ENCODE measurements at places on chromosomes 2 and 18. TPM values are rescaled to one million over a fixed set of nuclear protein-coding genes. Genes with fewer than 3 reads are reported as not detected.

Gene OR6B2
- polyA plus RNA-seq = not detected

Gene VAPA
- polyA plus RNA-seq = 248 TPM

Gene LYG2
- polyA plus RNA-seq = not detected

Gene PSMA8
- polyA plus RNA-seq = 0.76 TPM

Gene TTC39C
- 26.2 TPM for polyA plus RNA-seq

Gene ARHGAP25
- polyA plus RNA-seq = 111 TPM

Gene RND3
- not detected for polyA plus RNA-seq

- peak; percentile 54 for DNase-seq
Observed at GRCh38 chr2:172461591-172462372, 34.4 kb downstream of the ITGA6 start.

DNA sequence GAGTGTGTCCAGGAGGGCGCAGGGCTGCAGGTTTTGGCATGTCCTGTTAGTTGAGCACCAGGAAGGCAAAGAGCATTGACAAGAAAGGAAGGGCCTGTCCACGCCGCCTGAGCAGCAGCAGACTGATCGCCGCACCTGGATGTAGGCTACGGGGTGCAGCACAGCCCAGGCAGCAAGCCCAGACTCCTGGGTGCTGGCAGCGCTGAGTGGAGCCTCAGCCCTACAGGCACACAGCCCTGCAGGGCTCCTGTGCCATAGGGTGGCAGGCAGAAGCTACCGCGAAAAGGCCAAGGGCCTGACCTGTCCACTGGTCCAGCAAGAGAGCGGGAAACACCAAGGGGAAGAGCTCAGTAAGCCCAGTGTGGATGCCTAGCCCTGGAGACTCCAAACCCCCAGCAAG, 198.0 kb downstream of the HDAC4 start:
- DNase-seq = no peak

DNA sequence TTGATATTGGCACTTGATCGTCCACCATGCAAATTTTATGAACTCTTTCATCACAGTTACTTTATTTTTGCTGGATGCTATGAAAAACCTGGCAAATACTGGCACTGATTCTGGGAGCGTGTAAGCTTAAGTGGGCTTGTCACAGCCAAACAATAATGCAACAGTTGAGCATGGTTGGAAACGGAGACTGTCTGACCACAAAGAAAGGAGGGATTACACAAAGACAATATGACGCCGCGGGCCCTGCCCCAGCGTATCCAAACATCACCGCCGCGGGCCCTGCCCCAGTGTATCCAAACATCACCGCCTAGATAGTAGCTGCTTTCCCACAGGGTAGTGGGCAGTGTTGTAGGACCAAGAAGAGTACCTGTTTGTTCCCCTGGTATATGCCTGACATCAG, 135.9 kb downstream of the PRPF40A start:
- DNase-seq = no peak

DNA sequence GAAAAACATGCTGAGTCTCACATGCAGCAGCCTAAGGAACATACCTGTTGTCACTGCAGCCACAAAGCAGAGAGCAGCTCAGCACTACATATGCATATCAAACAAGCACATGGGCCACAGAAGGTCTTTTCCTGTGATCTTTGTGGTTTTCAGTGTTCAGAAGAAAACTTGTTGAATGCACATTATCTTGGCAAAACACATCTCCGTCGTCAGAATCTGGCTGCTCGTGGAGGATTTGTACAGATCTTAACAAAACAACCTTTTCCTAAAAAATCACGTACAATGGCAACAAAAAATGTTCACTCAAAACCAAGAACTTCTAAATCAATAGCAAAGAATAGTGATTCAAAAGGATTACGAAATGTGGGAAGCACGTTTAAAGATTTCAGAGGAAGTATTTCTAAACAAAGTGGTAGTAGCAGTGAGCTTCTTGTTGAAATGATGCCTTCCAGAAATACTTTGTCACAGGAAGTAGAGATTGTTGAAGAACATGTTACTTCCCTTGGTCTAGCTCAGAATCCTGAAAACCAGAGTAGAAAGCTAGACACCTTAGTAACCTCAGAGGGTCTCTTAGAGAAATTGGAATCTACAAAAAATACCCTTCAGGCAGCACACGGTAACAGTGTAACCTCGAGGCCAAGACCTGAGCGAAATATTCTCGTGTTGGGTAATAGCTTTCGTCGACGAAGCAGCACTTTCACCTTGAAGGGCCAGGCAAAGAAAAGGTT, 34.1 kb downstream of the ZNF407 start:
- no peak for DNase-seq

DNA sequence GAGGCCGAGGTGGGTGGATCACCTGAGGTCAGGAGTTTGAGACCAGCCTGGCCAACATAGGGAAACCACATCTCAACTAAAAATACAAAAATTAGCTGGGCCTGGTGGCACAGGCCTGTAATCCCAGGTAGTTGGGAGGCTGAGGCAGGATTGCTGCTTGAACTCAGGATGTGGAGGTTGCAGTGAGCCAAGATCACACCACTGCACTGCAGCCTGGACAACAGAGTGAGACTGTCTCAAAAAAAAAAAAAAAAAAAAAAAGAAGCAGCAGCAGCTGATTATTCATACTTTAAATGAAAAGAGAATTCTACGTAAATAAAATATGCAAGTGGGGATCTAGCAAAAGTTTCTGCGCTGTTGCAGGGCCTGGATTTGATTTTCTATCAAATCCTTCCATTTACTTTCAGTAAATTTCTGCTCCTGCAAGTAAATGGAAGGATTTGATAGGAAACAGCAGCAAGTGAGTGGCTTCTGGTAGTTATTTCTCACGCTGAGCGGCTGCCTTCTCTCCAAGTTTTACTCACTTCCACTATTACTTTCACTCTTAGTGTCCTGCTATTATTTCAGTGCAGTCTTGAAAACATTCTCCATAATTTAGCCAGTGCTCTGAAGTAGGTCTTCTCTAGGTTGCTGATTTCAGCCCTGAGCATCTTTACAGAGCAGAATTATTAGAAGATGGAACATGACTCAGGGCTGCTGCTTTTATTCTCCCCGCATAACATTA, 68.4 kb downstream of the SLC16A14 start:
- no peak for DNase-seq

- no peak for DNase-seq
Observed at GRCh38 chr2:179313057-179313456, 48.4 kb upstream of the SESTD1 start.

DNA sequence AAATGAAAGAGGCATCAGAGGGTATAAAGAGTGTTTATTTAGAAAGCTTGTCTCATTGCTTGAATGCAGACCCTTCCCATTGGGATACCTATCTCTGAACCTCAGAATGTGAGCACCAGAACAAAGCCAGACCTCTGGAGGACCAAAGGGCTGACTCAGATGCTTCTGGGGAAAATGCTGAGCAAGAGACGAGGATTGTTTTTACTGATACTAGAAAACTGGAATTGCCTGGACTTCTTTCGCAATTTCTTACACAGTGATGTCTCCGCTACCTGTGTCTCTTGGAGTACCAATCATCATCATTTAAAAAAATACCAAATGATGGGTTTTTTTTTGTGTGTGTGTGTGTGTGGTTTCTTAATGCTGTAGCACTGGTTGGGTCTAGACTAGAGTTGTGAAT, 55.6 kb upstream of the CCDC85A start:
- DNase-seq = no peak

- no peak for DNase-seq
Observed at GRCh38 chr2:28994679-28995078, 13.6 kb downstream of the TOGARAM2 start.

DNA sequence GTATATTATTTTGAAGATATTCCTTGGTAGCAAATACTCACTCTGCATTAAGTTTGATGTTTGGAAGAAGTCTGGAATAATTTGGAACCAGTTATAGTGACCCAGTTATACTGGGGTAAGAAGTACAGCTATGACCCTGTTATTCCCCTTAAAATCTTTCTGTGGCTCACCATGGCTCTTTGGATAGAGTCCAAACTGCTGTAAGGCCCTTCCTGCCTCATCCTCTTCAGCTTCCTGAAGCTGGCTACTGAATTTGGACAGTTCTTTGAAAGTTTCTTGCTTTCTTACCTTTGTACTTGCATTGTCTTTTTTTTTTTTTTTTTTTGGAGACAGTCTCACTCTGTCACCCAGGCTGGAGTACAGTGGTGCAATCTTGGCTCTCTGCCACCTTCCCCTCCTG, 85.6 kb downstream of the ABI2 start:
- DNase-seq = no peak

- no peak for DNase-seq
Observed at GRCh38 chr2:31090188-31090587, 48.1 kb downstream of the GALNT14 start.

GRCh38 chr18:23021623-23022022, 88.5 kb downstream of the RBBP8 start:
- no peak for DNase-seq

GRCh38 chr2:128500138-128500800, 181.6 kb upstream of the HS6ST1 start:
- no peak for DNase-seq

DNA sequence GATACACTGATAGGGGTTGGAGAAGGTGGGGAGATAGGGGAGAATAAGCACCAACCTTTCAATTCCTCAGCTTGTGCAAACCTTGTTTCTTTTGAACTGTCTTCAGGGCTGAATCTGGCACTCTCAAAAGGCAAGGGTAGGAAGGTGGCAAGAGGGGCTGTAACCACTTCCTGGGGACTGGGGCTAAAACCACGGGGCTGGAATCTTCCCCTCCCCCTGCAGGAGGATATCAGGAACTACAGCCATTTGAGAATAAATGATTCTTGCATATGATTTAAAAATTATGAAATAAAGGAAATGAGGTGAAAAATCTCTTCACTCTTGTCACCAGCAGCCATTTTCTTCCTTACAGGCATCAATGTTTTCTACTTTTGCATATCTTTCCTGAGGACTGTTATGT, 50.8 kb downstream of the ATOH8 start:
- DNase-seq = no peak

DNA sequence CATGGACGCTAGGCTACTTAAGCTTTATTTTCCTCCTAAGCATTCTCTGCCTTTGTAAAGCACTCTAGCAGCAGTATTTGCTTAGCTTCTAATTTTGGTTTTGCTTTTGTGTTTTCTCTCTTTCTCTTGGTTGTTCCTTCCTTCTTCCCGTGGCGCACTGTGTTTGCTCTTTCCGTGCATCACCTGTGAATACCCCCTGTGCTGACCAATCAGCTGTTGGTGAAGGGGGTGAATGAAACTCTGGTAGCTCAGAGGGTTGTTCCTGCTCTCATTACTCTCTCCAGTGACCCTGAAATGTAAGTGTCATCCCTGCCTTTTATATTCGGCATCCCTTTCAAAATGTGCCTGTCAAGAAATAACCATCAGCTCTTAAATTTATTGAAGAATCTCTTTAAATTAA, 45.5 kb upstream of the TNFRSF11A start:
- no peak for DNase-seq

GRCh38 chr18:74241426-74241825, 50.3 kb downstream of the CYB5A start:
- no peak for DNase-seq

GRCh38 chr2:48874282-48874681, 118.8 kb upstream of the LHCGR start:
- DNase-seq = no peak
